Testis (tissue), 5 donors: ENCODE measurements at places on chromosomes 11 and 22.

GRCh38 chr11:30510750-30511149 lies 75.4 kb downstream of the MPPED2 start:
- no peak for DNase-seq

DNA sequence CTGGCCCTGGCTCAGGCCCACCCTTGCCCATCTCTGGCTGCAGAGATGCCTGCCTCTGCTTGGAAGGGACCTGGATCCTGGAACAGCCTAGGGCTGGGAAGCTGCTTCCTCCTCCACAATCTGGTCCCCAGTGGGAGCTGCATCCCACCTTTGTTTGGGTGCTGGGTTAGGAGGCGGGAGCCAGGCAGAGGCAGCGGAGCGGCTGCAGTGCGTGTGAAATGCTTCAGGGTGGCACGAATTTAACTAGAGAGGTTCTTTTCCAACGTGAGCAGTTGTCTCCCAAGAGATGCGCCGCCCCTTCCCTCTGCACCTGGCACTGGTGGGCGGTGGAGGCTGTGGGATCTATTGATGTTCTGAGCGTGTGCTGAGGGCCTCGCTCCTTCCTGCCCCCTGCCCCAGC lies 31.6 kb downstream of the BRSK2 start:
- DNase-seq, result no peak

DNA sequence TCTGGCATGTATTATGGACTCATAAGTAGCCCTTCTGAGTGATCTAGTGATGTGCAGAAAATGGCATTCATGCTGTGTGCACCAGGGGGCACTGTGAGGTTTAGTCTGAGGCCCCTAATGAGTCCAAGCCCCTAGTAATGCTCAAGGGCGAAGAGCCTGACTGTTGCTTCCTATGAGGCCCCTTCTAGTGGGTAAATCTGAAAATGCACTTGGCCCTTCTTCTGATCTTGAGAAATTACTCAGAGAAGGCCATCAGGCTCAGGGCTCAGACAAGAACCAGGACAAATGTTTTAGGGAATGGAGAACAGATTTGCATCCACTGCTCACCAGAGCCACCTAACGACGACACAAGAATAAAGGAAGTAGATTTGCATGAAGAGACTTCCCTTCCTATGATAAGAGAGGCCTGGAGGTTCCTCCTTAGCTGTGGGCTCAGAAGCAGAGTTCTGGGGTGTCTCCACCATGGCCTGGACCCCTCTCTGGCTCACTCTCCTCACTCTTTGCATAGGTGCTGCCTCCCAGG lies 75.8 kb downstream of the GGTLC2 start:
- peak; percentile 51 for DNase-seq

DNA sequence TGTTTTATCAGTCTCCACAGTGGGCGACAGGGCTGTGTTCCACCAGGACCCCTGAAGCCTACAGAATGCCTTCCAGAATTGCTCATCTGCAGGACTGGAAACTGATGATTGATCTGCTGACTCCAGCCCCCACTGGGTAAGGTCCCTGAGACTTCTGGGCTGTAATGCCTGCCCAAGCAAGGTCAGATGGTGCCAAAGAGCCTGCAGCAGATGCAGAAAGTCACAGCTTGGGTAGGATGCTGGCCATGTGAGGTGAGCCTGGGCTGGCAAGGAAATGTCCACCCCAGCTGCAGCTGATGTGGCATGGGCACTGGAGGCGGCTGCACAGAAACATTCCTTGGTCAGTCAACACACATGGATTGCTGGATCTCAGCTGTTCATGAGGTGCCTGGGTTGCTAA lies 30.9 kb downstream of the LRRC32 start:
- DNase-seq, result no peak

GRCh38 chr11:125591649-125592304 lies 875 bp upstream of the STT3A start:
- peak; percentile 50 for DNase-seq

DNA sequence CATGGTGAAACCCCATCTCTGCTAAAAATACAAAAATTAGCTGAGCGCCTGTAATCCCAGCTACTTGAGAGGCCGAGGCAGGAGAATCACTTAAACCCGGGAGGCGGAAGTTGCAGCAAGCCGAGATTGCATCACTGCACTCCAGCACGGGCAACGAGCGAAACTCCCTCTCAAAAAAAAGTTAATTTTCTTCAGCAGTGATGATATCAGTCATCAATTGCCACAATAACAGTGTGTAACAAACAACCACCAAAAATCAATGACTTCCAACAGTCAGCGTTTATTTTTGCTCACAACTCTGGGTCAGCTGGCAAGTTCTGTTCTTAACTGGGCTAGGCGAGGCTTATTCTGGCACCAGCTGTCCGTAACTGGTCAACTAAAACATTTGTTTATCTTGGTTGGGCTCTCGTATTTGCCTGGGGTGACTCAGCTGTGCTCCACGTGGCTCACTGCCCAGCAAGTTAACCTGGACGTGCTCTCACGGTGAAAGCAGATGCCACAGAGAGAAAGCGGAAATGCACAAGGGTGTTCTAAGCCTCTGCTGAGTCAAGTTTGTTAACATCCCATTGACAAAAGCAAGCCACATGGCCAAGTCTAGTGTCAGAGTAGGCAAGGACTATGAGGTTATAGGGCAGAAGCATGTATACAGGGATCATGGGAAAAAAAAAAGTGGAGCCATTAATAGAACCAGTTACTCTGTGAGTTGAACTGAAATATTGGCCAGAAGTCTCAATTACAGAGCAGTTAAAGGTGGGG lies 52.1 kb downstream of the LHFPL7 start:
- peak; percentile 63 for DNase-seq
